ENCODE measurements at places on chromosomes 11 and 22. TPM values are rescaled to one million over a fixed set of nuclear protein-coding genes. Genes with fewer than 3 reads are reported as not detected.

FXYD2 gene
- not detected for total RNA-seq

ACTN3 gene
- not detected for total RNA-seq

- no peaks in the 10 kb centered on the region for H3K36me3 ChIP-seq
- H3K4me1 ChIP-seq, result no peaks in the 10 kb centered on the region
- H3K4me3 ChIP-seq, result no peak overlapping the region
- no peaks in the 10 kb centered on the region for H3K27me3 ChIP-seq
- no peak overlapping the region for H3K27ac ChIP-seq
Observed at GRCh38 chr11:114346709-114347141, 50.5 kb downstream of the NNMT start.

DNA sequence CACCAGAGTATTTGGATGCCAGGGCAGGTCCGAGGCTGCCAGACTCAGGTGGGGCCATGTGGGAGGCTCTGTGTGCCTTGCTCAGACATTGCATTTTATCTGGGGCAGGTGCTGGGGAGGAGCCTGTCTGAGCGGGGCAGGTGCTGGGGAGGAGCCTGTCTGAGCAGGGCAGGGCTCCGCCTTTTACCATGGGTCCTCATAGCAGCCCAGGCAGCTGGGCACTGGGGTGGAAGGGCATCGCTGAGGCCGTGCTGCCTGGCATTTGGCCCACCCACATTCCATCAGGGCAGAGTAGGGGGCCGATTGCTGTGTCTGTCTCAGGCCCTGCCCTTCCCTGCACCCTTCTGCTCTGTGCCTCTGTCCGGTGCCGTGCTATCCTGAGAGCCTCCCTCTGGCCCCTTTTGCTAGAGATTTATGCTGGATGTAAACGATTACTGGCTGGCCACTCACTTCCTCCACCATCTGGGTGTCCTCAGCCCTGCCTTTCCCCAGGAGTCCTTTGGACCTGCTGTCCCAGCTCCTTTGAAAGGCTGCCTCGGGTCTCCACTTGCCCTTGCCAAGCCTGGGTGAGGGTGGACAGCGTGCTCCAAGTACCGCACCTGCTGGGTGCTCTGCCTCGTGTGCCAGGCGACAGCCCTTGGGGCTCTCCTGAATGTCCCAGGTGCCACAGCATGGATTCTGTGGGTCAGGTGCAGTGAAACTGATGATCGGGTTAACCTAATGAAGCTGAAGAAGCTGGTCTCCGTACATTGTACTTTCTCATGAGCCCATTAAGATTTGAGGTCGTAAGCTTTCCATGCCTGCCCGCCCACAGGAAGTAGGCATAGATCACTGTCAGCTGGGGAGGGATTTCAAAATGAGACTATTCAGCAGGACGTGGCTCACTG is 281.6 kb downstream of the TBC1D22A start:
- DNase-seq, result peak; percentile 74
- H3K36me3 ChIP-seq, result no peaks in the 10 kb centered on the region
- H3K27me3 ChIP-seq, result no peaks in the 10 kb centered on the region
- H3K4me1 ChIP-seq, result peaks cover 21% of the 10 kb centered on the region

OR5AS1 gene
- not detected for total RNA-seq

CRYBB3 gene
- total RNA-seq, result 1.2 TPM

GRCh38 chr11:126029237-126029636 is 33.4 kb downstream of the CDON start:
- no peak overlapping the region for H3K4me3 ChIP-seq
- H3K36me3 ChIP-seq, result no peaks in the 10 kb centered on the region
- DNase-seq, result no peak
- H3K27me3 ChIP-seq, result peaks cover 8% of the 10 kb centered on the region
- peaks cover 3% of the 10 kb centered on the region for H3K4me1 ChIP-seq

OR8A1 gene
- not detected for total RNA-seq

DNA sequence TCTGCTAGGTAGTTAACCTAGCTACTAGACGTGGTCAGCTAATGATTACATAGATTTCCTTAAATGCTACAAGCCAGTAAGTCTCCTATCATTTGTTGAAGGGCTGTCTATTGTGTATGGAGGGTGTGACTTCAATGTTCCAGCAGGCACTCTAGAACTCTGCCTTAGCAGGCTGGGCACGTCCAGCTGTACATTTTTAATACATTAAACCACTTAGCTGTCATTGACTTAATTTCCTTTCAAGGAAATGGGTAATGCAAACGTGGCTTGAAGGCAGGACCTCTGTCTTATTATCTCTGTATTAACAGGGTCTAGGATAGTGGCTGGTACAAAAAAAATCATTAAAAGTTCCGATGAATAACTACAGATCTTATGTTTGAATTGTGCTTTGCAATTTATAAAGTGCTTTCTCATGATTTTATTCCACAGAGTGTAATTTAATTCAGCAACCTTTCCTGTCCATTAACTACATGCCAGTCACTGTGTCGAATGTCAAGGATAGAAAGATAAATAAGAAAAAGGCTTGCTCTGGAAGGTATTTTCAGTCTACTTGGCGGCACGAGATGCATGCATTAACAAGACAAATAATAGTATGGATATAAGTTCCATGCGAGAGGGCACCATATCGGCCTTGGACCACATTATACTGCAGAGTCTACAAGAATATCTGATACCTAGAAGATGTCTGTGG is 60.3 kb downstream of the APOL3 start:
- no peak overlapping the region for H3K4me3 ChIP-seq
- no peak overlapping the region for H3K27ac ChIP-seq
- DNase-seq, result no peak
- H3K4me1 ChIP-seq, result no peaks in the 10 kb centered on the region

PAX6 gene
- total RNA-seq, result 0.79 TPM

LYVE1 gene
- 41.6 TPM for total RNA-seq

DNA sequence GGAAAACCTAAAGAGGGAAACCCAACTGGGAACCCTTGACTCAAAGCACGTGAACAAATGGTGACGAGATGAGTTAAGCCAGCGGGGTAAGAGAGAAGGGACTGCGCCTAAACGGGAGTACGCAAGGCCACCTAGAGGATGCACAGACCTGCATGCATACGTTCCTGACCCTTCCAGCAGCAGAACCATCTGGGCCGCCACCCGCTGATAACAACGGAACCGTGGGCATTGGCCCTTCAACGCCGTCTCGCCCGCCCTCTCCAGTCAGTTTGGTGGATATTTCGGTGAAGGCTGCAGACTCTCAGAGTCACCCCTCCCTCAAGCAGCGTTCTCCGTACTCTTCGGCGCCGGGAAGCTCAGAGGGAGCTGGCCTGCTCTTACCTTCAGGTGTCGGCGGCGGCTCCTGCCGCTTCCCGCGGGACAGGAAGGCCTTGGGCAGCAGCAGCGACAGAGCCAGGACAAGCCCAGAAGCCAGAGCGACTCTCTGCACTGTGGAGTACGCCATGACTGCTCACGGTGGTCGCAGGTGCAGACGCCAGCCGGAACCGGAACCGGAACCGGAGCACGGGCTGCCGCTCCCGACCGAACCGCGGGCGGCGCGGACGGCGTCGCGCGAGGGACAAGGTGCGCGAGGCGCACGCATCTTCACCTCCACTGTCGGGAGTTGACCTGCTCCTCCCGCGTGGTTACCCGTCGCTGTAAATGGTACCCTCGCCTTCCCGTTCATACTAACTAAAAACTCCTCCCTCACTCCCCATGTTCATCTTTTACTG is at the start of gene RIC3:
TSS of gene RIC3 (minus strand) at position 541 of the 773 bp plus-strand sequence. CDS start at position 505, 36 bp downstream.
- peak; percentile 30 for DNase-seq
- peak within 1 kb of the TSS; percentile 44 for H3K4me3 ChIP-seq
- peaks cover 48% of the 10 kb centered on the region for H3K27me3 ChIP-seq
- H3K27ac ChIP-seq, result no peak within 1 kb of the TSS
- no peaks in the 10 kb centered on the region for H3K4me1 ChIP-seq

- no peaks in the 10 kb centered on the region for H3K4me1 ChIP-seq
- H3K27ac ChIP-seq, result no peak overlapping the region
- no peak overlapping the region for H3K4me3 ChIP-seq
- no peak for DNase-seq
Observed at GRCh38 chr22:19831016-19831415, 23.7 kb downstream of the GNB1L start.

MPST gene
- 407 TPM for total RNA-seq

DNA sequence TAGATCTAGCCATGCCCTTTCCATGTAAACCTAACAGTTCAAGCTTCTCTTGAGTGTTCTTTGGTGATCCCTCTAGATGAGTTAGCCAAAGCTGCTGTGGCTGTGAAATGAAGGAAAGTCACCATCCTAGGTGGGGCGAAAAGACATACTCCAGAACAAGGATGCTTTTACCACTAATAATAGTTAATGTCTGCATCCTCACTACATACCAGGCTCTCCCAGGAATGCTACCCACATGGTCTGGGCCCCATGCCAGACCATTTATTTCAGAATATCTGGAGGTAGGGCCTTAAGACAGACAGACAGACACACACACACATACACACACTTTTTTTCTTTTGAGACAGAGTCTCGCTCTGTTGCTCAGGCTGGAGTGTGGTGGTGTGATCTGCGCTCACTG is 14.7 kb downstream of the ABTB2 start:
- H3K27me3 ChIP-seq, result no peaks in the 10 kb centered on the region
- H3K27ac ChIP-seq, result no peak overlapping the region
- H3K4me1 ChIP-seq, result peaks cover 31% of the 10 kb centered on the region
- no peak overlapping the region for H3K4me3 ChIP-seq
- no peak for DNase-seq

DNA sequence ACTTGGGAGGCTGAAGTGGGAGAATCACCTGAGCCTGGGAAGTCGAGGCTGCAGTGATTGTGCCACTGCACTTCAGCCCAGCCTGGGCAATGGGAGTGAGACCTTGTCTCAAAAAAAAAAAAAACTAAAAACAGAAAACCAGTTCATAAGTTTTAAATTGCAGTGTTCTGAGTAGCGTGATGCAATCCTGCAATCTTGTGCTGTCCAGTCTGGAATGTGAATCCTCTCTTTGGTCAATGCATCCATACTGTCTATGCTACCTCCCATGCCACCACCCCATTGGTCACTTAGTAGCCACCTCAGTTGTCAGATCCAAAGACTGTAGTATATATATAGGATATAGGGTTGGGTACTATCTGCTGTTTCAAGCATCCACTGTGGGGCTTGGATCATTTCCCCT is 11.1 kb downstream of the YAP1 start:
- peaks cover 18% of the 10 kb centered on the region for H3K4me1 ChIP-seq
- H3K4me3 ChIP-seq, result no peak overlapping the region
- no peaks in the 10 kb centered on the region for H3K36me3 ChIP-seq
- DNase-seq, result no peak
- H3K27me3 ChIP-seq, result no peaks in the 10 kb centered on the region
- no peak overlapping the region for H3K27ac ChIP-seq

GRCh38 chr22:40449676-40450035 is 79.3 kb downstream of the SGSM3 start:
- peaks cover 15% of the 10 kb centered on the region for H3K4me1 ChIP-seq
- no peaks in the 10 kb centered on the region for H3K27me3 ChIP-seq
- peak overlapping the region; percentile 22 for H3K27ac ChIP-seq
- H3K4me3 ChIP-seq, result no peak overlapping the region

DNA sequence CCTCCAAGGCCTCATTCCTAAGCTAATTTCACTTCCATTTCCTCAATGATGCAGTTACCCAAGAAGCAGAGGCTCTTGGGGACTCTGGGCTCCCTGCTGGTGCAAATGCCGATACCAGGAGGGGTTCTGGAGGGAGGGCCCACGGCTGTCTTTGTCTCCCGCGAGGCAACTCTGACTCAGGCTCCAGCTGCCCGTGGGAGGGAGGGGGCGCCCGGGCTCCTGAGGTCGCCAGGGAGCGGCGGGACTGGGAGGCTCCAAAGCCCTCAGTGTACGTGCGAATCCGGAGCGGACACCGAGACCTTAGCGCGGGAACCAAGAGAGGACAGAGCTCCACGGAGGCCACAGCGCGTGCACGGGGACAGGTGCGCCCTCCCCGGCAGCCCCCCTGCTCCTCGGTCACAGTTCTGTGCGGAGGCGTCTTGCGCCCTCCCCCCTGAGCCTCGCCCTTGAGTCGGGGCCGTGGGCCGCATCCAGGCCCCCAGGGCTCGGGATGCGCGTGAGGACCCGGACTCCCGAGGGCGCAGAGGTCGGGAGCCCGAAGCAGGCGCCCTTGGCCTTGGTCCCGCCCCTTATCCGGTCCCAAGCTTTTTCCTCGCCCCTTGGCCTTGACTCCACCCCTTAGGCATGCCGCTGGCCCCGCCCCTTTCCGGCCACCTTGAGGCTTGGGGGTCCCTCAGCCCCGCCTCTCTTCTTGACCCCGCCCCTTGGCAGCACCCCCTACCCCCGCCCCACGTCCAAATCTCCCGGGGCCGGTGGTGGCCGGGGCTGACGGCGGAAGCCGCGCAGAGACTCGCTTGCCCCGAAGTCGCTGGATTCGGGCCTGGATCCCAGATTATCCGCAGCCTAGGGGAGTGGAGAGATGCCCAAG is 4.7 kb upstream of the SHISA8 start:
- no peaks in the 10 kb centered on the region for H3K36me3 ChIP-seq
- peaks cover 9% of the 10 kb centered on the region for H3K4me1 ChIP-seq
- peak overlapping the region; percentile 58 for H3K4me3 ChIP-seq

NEFH gene
- 0.37 TPM for total RNA-seq

DNA sequence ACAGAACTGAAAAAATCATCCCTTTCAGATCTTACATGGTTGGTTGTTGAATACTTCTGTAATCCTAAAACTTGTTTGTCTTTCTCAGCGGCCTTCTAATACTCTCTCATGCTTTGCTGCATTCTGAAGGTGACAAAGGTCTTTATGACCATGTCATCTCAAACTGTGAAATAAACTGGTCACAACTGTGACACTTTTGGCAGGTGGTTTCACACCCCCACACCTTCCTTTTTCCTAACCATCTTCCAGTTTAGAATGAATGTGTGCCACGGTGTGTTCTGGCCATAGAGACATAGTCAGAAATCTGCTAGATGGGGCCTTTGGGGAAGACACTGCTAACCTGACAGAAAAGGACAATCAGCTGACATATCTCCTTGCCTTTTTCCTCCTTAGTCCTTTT is 14.7 kb upstream of the RFPL3 start:
- H3K36me3 ChIP-seq, result no peaks in the 10 kb centered on the region
- H3K4me1 ChIP-seq, result no peaks in the 10 kb centered on the region
- H3K27ac ChIP-seq, result no peak overlapping the region
- no peak for DNase-seq

C11orf65 gene
- total RNA-seq, result 1.1 TPM

GRCh38 chr22:22229683-22230420 is 14.7 kb upstream of the VPREB1 start:
- no peaks in the 10 kb centered on the region for H3K36me3 ChIP-seq
- no peak overlapping the region for H3K4me3 ChIP-seq
- no peak for DNase-seq
- H3K27ac ChIP-seq, result no peak overlapping the region
- H3K4me1 ChIP-seq, result no peaks in the 10 kb centered on the region
- no peaks in the 10 kb centered on the region for H3K27me3 ChIP-seq

OR2AG2 gene
- total RNA-seq, result 17.2 TPM

MRGPRF gene
- 64.7 TPM for total RNA-seq

PNPLA3 gene
- total RNA-seq, result not detected
